ENCODE measurements at places on chromosomes 7 and 10. TPM values are rescaled to one million over a fixed set of nuclear protein-coding genes. Genes with fewer than 3 reads are reported as not detected.

The KIF11 gene
- 0.66 TPM for total RNA-seq

DNA sequence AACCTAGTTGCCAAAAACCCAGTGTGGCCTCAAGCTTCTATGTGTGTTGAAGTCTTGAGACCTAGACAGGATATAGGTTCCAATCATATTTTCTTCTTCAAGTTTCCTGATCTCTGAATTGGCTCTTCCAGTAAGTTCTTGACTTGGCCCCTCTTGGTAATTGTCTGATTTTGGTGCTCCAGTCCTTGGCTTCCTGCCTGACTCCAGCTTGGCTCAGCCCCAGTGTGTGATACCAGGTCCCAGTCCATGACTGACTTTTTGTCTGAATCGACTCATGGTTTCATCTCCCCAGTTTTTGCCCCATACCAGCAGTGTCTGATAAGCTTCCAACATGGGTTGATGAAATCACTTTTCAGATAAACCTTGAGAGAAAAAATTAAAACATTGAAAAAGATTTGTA is 72.3 kb downstream of the FAS start:
- DNase-seq, result peak; percentile 70

- no peak for DNase-seq
Observed at GRCh38 chr7:116327135-116327534, 116.8 kb downstream of the TES start.

GRCh38 chr7:29569648-29570047 is 6.0 kb downstream of the PRR15 start:
- no peak for DNase-seq

- DNase-seq, result peak; percentile 56
Observed at GRCh38 chr10:124560377-124561105, 98.9 kb downstream of the LHPP start.

DNA sequence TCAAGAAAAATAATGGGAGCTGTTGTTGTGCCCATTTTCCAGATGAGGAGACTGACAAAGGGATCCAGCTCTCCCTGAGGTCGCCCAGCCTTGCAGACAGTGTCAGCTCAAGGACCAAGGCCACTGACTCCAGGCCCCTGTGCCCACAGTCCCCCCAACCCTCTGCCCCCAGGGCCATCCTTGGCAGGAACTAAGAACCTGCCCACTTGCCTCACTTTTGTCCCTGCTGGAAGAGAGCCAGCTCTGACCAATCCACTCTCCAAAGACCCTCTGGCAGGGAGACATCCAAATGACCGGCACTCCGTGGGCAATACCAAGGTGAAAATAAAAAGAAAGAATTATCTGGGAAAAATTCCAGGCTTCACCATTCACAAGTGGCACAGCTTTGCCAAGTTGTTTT is 101.3 kb downstream of the TCERG1L start:
- no peak for DNase-seq

GRCh38 chr7:33040803-33041516 is 21.6 kb downstream of the NT5C3A start:
- DNase-seq, result no peak

DNA sequence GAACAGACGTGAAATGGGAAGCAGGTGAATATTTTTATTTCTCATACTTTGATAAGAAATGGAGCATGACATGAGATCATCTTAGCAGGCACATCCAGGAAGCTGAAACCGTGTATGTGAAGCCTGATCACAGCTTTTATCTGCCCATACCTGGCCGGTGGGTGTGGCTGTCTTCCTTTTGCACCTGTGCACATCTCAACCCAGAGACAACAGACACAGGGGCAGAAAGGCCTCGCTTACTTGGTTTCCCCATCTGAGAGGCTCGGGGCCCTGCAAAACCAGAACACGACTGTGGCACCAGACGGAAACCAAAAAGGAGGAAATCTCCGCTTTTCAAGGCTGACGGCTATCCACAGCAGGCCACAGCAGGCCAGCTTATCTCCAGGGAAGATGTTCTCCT is 116.4 kb downstream of the TCERG1L start:
- DNase-seq, result no peak

The AGAP5 gene
- 2.6 TPM for total RNA-seq

DNA sequence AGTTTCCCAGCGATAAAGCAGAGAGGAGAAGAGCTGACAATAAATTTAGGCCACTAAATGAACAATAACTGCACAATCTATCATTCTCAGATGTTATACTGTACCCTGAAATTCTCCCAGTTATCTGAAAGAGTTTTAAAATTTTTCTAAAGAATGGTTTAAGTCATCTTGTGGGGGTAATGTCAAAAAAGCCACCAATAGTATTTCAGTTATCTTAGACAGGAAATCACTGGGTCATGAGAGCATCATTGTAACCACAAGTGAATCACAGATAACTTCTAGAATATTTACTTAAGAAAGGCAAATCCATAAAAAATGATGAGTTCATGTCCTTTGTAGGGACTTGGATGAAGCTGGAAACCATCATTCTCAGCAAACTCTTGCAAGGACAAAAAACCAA is 147.1 kb downstream of the DNAJB9 start:
- DNase-seq, result no peak

- peak; percentile 48 for DNase-seq
Observed at GRCh38 chr7:7183061-7183837, 905 bp downstream of the C1GALT1 start.

All from heart right ventricle (tissue), 16 donors.